ENCODE measurements at places on chromosomes 16 and 17.
A peak's percentile ranks its signal among the peaks of the same experiment; 100 is the strongest.

DNA sequence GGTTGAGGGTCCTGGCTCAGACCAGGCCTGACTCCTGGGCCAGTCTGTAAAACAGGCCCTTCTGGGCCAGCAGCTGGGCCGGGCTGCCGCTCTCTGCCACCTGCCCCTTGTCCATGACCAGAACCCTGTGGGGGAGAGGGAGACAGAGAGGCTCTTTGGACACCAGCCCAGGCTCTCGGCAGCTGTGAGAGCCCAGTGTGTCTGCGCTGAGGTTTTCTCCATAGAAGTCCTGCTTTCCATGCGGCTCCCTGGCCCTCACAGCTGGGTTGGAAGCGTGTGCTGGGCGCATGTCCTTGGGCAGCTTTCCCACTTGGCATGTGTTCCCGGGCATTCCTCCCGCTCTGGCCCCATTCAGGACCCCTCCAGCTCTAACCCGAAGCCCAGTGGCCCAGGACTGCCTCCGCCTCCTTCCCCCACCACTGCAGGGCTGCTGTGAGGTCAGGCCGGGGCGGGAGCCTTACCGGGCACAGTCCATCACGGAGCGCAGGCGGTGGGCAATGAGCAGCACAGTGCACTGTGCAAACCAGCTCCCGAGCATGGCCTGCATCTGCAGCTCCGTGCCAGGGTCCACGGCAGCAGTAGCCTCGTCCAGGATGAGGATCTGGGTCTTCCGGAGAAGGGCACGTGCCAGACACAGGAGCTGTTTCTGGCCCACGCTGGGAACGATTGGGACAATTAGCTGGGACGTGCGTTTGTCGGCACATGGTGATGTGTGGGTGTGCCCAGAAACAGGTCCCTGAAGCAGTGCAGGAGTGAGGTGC, 73.0 kb downstream of the ABCC6 start:
- DNase-seq, result peak; percentile 83

GRCh38 chr17:68507576-68507975, 4.7 kb upstream of the PRKAR1A start:
- no peak for DNase-seq

DNA sequence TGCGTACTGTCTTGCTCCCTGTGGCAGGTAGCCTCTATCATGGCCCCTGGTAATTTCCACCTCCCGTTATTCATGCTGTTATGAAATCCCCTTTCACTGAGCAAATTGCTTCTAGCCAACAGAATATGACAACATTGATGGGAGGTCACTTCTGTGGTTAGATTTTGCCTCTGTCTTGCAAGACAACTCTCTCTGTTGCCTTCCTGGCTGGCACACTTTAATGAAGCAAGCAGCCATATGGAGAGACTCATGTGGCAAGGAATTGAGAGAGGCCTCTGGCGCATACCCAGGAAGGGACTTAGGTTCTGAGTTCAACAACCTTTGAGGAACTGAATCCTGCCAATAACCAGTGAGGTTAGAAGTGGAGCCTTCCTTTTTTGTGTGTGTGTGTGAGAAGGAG, 51.8 kb upstream of the GPRC5B start:
- no peak for DNase-seq

DNA sequence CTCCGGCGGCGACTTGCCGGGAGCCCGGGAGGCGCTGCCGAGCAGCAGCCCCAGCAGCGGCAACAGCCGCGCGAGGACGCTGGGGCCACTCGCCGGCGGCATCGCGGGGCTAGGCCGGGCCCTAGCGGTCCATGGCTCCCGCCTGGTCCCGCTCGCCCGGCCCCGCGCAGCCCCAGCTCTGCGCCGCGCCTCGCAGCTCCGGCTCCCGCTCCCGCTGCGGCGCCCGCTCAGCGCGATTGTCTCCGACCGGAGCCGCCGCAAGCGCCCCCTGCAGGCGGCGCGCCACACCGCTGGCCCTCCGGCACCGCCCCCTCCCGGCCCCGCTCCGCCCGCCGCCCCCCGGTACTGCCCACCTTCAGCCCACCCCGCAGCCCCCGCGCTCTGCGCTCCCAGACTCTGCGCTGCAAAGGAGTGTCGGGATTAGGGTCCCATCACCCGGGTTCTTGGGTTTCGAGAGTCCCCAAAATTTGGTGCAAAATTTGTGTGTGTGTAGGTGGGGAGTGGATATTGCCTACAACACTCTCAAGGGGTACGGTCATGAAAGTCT, at the start of gene FAM171A2:
Gene FAM171A2 (minus strand): TSS at position 241 of the 547 bp plus-strand sequence. CDS start 139 bp downstream, at position 102.
- peak; percentile 88 for DNase-seq

GRCh38 chr17:40316571-40317344, 7.8 kb downstream of the RARA start:
- DNase-seq, result peak; percentile 85

DNA sequence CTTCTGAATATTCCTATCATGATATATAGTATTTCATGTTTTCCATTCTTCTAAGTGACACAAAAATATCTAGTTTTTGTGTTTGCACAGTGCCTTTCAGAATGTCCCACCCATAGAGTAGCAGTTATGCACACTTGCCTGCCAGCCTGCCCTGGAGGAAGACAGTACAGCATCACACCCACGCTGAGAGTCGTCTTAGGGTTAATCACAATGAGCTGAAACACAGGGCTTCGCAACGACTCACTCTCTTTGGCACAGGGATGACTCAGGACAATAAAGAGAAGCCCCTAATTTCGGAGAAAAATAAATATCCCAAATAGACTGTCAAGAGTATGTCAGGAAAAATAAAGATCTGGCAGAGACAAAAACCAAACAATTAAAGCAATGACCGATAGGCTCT, 11.6 kb upstream of the NDUFAB1 start:
- no peak for DNase-seq

- DNase-seq, result no peak
These were observed 2.8 kb upstream of the NAT9 start for GRCh38 chr17:74778960-74779359.

DNA sequence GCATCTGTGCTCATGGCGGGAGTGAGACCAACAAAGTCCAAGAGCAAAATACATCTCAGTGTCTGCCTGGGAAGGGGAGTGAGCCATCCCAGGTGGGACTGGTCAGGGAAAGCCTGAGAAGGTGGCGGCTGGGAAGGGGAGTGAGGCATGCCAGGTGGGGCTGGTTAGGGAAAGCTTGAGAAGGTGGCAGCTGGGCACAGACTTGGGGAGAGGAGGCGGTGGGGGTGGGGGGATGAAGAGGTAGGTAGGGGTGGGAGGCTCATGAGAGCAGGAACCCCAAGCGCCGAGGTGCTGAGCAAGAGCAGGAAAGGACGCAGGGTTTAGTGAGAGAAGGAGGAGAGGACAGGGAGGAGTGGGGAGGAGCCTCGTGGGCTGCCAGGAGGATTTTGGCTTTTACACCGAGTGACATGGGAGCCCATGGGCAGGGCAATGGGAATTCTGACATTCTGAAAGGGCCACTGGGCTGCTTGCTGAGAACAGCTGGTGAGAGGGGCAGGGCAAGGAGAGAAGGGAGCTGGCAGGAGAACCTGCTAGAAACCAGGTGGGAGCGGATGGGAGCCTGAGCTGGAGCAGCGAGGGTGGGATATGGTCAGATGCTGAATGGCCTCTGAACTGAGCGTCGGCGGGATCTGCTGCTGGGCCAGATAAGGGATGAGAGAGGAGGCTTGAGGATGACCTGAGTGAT, 256.1 kb upstream of the RPL38 start:
- DNase-seq, result no peak

GRCh38 chr16:62177351-62178203, 141.3 kb upstream of the CDH8 start:
- no peak for DNase-seq

GRCh38 chr17:60170835-60171752, 21.3 kb downstream of the CA4 start:
- DNase-seq, result no peak

DNA sequence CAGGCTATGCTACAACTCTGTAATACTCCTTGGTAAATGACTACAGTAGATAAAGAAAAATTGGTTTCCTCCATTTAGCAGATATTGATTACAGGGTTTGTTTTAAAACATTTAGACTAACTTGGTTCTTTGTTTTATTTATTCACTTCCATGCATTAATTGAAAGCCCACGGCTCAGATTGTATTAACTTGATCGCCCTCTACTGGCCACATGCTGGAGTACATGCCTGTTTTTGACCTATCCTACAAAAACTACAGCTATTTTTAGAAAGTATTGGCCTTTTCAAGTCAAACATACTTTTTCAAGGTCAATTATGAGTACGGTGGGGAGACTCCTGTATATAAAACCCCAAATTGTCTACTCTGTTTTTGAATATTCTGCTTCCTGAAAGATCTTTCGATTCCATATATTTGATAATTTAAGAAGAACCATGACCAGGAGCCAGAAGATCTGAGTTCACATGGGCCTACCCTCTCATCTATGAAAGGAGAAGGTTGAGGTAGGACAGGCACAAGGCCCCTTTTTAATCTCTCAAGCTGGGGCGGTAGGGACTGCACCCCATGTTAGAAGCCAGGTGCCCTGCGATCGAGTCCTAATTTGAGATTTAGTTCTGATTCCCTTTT, 51.8 kb downstream of the CA10 start:
- DNase-seq, result peak; percentile 74

DNA sequence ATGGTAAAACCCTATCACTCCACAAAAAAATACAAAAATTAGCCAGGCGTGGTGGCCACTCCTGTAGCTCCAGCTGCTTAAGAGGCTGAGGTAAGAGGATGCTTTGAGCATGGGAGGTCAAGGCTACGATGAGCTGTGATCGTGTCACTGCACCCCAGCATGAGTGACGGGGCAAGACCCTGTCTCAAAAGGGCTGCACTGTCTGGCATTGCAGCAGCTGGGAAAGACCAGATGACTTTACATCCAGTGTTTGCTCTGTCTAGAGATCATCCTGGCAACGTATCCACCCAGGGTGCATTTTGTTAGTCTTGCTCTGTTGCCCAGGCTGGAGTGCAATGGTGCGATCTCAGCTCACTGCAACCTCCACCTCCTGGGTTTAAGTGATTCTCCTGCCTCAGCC, 52.0 kb downstream of the MRM3 start:
- DNase-seq, result no peak

- DNase-seq, result no peak
These were observed 12.4 kb upstream of the ODF4 start for GRCh38 chr17:8327303-8327649.

- DNase-seq, result peak; percentile 89
These were observed 36.1 kb downstream of the RNF112 start for GRCh38 chr17:19447085-19447583.

GRCh38 chr16:84806890-84807258, 12.9 kb upstream of the CRISPLD2 start:
- no peak for DNase-seq

DNA sequence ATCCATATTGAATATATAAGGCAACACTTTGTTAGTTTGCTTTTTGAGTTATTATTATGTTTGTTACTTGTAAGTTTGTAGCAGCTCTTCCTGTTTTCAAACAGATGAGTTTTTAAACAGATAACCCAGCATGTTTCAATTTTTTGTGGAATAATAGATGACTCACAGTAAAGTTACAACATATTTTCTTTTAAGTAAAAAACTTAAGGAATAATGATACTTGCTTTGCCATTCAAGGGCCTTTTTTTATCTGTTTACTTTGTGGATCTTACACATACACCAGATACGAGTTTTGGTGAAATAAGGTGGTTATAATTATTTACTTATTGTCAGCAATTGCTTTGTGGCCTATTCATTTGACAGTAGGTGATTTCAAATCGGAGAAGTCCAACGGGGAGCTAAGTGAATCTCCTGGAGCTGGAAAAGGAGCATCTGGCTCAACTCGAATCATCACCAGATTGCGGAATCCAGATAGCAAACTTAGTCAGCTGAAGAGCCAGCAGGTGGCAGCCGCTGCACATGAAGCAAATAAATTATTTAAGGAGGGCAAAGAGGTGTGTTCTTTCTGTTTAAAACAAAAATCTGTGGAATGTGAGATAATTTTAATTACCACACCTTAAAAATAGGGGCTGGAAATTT, 66.3 kb downstream of the BPTF start:
- peak; percentile 27 for DNase-seq

DNA sequence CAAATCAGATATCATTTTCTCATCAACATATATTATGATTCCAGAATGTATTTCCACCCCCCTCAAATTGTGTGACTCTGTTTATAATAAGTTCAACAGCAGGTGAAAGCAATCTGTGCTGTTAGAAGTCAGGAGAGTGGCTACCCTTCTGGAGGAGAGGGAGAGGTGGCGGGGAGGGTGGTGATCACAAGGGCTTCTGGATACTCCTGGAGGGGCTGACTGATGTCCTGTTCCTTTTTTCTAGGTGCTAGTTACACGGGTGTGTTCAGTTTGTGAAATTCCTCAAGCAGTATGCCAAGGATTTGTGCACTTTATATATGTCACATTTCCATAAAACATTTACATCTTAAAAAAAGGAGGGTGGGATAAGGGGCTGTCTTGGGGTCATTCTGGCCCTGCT, 119.1 kb downstream of the IRF8 start:
- DNase-seq, result no peak

- DNase-seq, result no peak
These were observed 20.0 kb upstream of the XYLT2 start for GRCh38 chr17:50325906-50326305.

- DNase-seq, result peak; percentile 41
These were observed 209.9 kb downstream of the PRKCB start for GRCh38 chr16:24045641-24046040.

DNA sequence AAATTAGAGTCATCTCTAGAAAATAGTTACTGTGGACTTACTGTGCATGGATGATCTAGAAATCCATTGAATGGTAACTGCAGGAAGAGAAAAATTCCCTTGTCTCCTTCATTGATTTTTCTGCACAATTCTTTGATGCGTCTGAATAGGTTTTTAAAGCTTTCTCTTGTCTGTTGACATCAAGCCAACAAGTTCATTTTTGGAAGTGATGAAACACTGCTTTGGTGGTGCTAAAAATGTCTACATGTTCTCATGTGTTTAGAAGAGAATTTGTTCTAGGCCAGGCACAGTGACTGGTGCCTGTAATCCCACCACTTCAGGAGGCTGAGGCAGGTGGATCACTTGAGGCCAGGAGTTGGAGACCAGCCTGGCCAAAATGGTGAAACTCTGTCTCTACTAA, 57.1 kb upstream of the AXIN2 start:
- DNase-seq, result no peak

GRCh38 chr16:64545768-64546167, 576.1 kb downstream of the CDH11 start:
- DNase-seq, result peak; percentile 11

DNA sequence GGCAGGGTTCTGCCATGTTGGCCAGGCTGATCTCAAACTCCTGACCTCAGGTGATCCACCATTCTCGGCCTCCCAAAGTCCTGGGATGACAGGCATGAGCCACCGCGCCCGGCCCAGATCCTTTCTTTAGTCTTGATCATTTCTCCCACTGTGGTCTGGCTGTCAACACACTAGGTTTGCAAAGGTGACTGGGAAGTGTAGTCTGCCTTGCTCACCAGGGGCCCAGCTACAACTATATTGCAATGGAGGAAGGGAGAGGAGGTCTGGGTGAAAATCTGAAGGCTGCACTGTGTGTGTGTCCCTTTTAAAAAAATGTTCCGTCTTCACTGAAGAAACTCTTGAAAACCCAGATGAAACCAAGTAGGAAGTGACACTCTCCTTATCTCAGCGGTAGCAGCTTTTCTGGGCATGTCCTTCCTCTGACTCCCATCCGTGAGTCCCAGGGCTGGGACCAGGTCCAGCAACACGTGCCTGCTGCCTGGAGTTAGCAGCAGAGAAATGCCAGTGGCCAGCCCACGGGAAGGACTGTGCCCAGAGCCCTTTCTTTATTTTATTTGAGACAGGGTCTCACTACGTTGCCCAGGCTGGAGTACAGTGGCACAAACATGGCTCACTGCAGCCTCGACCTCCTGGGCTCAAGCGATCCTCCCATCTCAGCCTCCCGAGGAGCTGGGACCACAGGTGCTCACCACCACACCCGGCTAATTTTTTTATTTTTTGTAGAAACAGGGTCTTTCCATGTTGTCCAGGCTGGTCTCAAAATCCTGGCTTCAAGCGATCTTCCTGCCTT, 17.8 kb upstream of the KIF19 start:
- peak; percentile 32 for DNase-seq
